Esophagus (tissue), 2 donors: ENCODE measurements at places on chromosomes 5 and 9. TPM values are rescaled to one million over a fixed set of nuclear protein-coding genes. Genes with fewer than 3 reads are reported as not detected.

Gene LTC4S
- polyA plus RNA-seq = 6.5 TPM

Gene TTC33
- 3.7 TPM for polyA plus RNA-seq

Gene SLCO6A1
- polyA plus RNA-seq = not detected

Gene SHISAL2B
- not detected for polyA plus RNA-seq

Gene SLC45A2
- not detected for polyA plus RNA-seq

Gene LCN15
- polyA plus RNA-seq = not detected

Gene IRX4
- polyA plus RNA-seq = 15.6 TPM

Gene OBP2B
- not detected for polyA plus RNA-seq

Gene GTF3C5
- 46.3 TPM for polyA plus RNA-seq

Gene SLC27A4
- polyA plus RNA-seq = 69.2 TPM

Gene RIGI
- polyA plus RNA-seq = 4.5 TPM

Gene TMEM252
- polyA plus RNA-seq = not detected

Gene PDZD2
- polyA plus RNA-seq = 15.3 TPM

Gene ACOT12
- not detected for polyA plus RNA-seq

Gene PPP3R2
- not detected for polyA plus RNA-seq

Gene KYAT1
- polyA plus RNA-seq = 6.7 TPM

Gene IQGAP2
- polyA plus RNA-seq = 2.0 TPM

Gene OMD
- 1.1 TPM for polyA plus RNA-seq

Gene ZDHHC11
- 4.0 TPM for polyA plus RNA-seq

Gene AFAP1L1
- polyA plus RNA-seq = 2.1 TPM

Gene ANKRD34B
- not detected for polyA plus RNA-seq

Gene FBP1
- 1.4 TPM for polyA plus RNA-seq

Gene SEMA4D
- 33.4 TPM for polyA plus RNA-seq

Gene CNOT6
- 6.8 TPM for polyA plus RNA-seq

Gene ABCA2
- polyA plus RNA-seq = 14.7 TPM

Gene PCA3
- polyA plus RNA-seq = 0.35 TPM

Gene PHF24
- 0.04 TPM for polyA plus RNA-seq

Gene HINT1
- 299 TPM for polyA plus RNA-seq

Gene CYSRT1
- 342 TPM for polyA plus RNA-seq

Gene SLC34A3
- polyA plus RNA-seq = 1.6 TPM

Gene NRARP
- 1.6 TPM for polyA plus RNA-seq

Gene NEUROG1
- not detected for polyA plus RNA-seq

Gene NACC2
- 3.2 TPM for polyA plus RNA-seq

Gene UIMC1
- 14.0 TPM for polyA plus RNA-seq

Gene GPRIN1
- 0.72 TPM for polyA plus RNA-seq

Gene ZNF454
- 0.40 TPM for polyA plus RNA-seq

Gene ACTBL2
- not detected for polyA plus RNA-seq

Gene BHMT
- 0.16 TPM for polyA plus RNA-seq

Gene CNTLN
- polyA plus RNA-seq = 1.0 TPM

Gene SLC2A6
- 0.69 TPM for polyA plus RNA-seq

Gene EGFL7
- polyA plus RNA-seq = 34.5 TPM

Gene C5orf58
- polyA plus RNA-seq = not detected

Gene CIZ1
- polyA plus RNA-seq = 39.9 TPM

Gene SLC28A3
- polyA plus RNA-seq = 6.1 TPM

Gene STK32A
- polyA plus RNA-seq = 0.04 TPM

Gene INSL6
- polyA plus RNA-seq = not detected

Gene HRH2
- 0.40 TPM for polyA plus RNA-seq

Gene FOXD1
- 0.31 TPM for polyA plus RNA-seq

Gene PCDHGA8
- 0.29 TPM for polyA plus RNA-seq

Gene PPP2CA
- polyA plus RNA-seq = 102 TPM

Gene C9orf153
- 0.14 TPM for polyA plus RNA-seq

Gene GTF2H2C
- 8.4 TPM for polyA plus RNA-seq

Gene CDH6
- 0.42 TPM for polyA plus RNA-seq

Gene COL15A1
- 7.3 TPM for polyA plus RNA-seq

Gene COQ4
- 73.6 TPM for polyA plus RNA-seq
